ENCODE measurements at places on chromosomes 4 and X.
A peak's percentile ranks its signal among the peaks of the same experiment; 100 is the strongest.

DNA sequence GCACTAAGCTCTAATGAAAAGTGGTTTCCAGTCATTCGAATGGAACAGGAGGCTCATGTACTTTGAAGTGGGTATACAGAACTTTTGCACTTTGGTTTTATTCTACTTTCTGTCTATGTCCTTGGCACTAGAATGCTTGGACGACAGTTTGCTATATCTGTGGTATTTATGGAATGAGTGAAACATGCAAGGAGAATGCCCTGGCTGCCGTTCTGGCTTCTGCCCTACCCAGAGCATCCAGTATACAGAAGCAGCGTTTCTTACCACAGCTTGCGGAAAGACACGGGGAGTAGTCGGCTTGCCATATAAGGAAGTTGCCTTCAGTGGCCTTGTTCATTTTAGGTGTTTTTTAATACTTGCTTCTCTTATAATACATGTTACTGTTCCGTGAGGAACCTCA is 98.0 kb downstream of the TBL1X start:
- DNase-seq, result no peak

- DNase-seq, result no peak
These were observed 6.6 kb downstream of the TLL1 start for GRCh38 chr4:165879641-165880040.

DNA sequence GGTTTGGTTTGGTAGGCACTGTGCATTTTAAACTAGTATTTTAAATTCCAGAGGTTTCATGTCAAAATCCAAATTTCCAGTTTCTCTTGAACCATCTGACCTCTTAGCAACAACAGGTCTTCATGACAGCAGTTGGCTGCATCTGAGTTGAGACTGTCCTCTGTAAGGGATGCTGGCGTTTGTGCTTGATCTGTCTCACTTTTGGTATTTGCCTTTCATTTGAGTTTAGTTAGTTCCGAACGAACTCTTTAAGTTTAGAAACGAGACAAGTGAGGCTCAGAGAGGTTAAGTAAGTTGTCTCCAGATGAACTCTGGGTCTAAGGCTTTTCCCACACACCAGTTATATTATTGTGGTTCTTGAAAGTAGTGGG is 29.1 kb downstream of the SPARCL1 start:
- no peak for DNase-seq

DNA sequence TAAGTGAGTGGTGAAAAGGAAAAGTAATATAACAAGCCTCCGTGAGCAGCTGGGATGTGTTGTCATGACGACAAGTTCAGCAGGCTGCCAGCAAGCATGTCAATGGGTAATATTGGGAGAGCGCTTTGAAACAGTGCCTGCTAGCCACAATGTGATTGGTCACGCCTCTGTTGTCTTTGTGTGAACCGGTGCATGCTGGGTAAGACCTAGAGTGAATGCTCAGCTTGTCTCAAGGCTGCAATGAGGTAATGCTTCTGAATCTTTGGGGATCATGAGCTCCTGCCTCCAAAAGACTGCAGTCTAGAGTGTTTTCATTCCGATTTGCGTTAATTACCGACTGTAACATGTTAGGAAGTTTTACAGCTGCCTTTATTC is 54.9 kb downstream of the STOX2 start:
- no peak for DNase-seq

- DNase-seq, result no peak
These were observed 139.6 kb downstream of the UNC5C start for GRCh38 chr4:95409127-95409526.

- no peak for DNase-seq
These were observed 278.0 kb upstream of the BOD1L1 start for GRCh38 chr4:13905543-13905942.

DNA sequence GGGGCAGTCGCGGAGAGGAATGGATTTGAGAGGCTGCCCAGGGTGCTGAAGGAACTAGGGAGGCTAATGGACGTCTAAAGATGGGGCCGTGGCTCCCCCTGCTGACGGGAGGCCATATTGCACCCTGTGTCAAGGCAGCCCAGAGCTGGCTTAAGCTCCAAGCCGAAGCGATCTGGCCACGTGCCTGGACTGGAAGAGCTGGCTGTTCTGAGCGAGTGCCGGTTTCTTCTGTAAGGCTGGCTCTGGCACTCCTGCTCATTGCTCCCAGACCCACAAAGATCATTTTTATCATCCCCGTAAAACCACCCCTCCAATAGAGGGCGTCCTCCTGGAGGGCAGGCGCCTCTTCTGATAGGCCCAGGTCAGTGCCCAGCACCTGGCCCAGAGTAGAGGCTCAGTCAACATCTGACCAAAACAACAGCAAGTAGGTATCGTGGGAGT is 5.6 kb downstream of the PNCK start:
- DNase-seq, result peak; percentile 76

DNA sequence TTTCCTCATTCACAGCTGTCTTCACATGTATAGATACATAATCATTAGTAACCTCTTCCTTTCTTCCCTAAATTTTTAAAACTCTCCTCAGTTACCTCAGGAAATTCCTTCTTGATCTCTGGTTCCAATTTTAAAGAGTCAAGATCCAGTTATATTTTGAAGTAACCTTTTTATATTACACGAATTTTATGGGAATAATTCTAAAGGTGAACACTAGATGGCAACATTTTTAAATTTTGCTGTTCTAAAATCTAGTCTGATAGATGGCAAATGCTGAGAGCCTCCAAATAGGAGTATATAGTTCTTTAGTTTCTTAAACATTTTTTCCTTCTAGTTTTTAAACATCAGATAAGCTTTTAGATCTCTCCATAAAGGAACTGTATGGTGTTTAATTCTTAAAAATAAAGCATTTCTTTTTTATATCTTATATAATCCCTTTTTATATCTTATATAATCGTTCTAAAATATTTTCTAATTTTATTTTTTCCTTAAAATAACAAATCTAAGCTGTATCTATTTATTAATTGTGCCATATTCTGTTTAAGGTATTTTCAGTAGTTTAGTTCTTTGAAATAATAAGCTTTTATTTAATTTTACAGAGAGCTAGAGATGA is 37.9 kb upstream of the PAPSS1 start:
- peak; percentile 28 for DNase-seq

GRCh38 chr4:87575408-87575807 is 32.9 kb upstream of the DSPP start:
- DNase-seq, result no peak

DNA sequence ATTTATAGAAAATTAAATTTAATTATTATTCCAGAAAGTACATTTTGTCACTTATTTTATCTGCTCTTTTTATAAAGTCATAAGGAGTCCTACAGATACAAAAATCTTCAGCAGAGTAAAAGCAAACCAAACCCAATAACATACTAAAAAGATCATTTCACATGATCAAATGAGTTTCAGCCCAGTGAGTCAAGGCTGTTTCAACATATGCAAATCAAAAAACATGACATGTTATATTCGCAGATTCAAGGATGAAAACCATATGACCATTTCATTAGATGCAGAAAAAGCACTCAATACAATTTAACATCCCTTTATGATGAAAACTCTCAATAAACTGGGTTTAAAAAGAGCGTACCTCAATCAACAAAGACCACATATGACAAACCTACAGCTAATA is 214.3 kb downstream of the FAT4 start:
- no peak for DNase-seq

DNA sequence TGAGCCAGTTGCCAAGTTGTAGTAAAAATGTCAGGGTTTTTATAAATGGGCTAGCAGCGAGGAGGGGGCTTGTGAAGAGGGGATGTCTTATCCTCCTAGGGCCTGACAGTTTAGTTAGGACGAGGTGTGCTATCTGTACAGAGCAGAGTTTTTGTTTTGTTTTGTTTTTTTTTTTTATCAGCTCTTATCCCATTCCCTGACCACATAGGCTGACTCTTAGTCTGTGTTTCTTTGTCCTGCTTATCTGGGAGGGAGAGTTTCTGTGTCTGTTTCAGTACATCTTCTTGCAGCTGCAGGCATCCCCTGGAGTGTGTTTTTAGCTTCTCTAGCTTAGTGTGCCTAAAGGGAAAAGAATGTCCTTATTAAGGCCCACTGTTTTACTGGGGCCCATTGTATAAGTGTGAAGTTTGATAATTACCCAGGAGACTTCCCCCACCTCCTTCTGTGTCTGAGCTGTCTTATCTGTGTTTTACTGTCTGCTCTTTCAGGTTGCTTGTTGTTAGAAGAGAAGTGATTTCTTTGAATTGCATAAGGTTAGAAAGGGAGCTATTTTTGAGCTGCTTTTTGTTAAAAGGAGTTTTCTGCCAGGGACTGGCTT is 32.0 kb downstream of the PAGE2 start:
- DNase-seq, result no peak

DNA sequence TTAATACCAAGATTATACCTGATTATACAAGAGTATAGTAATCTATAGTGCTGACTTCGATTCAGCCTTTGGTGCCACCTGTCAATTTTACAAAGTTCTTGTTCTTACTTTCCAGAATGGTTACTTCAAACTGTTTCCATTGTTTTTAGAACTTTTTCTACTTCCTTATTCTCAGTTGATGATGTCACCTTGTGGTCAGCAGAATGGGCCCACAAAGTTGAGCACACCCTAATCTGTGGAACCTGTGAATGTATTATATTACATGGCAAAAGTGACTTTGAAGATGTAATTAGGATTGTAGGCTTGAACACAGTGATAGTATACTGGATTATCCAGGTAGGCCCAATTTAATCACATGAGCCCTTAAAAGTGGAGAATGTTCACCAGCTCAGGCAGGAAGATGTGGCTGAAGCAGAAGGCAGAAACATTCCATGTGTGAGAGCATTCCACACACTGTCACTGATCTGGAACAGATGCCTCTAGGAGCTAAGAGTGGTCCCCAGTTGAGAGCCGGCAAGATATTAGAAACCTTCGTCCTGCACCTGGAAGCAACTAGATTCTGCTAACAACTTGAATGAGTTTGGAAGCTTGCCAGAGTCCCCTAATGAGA is 6.3 kb upstream of the SGMS2 start:
- no peak for DNase-seq

- no peak for DNase-seq
These were observed 56.4 kb downstream of the PGRMC1 start for GRCh38 chrX:119292445-119292844.

GRCh38 chr4:72888331-72888730 is 181.2 kb downstream of the COX18 start:
- DNase-seq, result no peak

- no peak for DNase-seq
These were observed 995 bp downstream of the SMARCA5 start for GRCh38 chr4:143514497-143514896.

DNA sequence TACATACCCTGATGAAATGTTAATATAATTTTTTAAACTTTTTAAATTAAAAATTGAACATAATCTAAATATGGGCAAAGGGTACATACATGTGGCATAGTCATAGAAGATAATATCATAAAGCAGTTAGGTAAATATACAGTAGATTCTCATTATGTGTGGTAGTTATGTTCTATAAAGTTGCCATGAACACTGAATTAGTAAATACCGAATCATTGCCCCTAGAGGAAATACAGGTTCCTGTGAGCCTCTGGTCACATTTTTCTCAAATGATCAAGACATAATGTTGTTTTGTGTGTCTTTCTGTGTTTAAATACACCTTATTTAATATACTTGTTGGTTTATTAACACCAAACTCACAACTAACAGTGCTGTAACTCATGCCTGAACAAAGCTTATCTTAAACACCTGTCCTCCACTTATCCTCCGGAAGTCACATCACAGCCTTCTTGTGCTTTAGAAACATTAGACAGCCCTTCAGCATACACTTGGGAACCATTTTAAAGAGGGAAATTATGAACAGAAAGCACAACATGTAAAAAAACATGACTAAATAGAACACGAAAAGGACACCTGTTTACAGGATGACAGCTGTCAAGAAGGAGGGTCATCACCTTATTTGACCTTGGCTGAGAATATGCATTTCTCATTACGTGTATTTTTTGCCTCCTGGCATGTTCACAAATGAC is 169.4 kb upstream of the NAP1L5 start:
- no peak for DNase-seq

DNA sequence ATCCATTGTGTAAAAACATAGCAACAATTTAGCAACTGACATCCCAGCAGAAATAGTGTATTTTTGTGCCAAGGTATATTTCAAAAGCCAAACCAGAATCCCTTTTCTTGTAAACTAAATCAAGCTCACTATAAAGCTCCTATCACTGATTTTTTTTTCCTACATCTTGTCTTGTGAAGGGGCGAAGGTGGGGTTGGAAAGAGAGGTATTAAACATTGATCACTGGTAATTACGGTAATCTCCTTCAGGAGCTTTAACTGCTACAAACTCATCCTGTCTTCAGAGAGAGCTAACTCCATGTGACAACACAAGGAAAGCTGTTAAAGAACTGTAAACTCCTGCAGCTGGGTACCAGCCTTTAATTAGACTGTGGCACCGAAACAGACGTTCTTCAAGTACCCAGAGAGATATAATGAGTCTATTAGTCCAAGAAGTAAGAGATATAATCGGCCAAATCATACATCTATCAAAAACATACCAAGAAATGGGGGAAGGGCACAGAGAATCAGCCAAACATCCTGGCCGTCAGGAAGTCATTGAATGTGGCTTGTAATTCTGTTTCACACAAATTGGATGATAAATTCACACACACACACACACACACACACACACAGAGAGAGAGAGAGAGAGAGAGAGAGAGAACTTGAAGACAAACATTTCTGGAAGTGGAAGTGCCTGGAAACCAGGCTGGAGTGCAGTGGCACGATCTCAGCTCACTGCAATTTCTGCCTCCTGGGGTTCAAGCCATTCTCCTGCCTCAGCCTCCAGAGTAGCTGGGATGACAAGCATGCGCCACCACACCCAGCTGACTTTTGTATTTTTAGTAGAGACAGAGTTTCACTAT is 111.9 kb upstream of the PPARGC1A start:
- DNase-seq, result no peak

DNA sequence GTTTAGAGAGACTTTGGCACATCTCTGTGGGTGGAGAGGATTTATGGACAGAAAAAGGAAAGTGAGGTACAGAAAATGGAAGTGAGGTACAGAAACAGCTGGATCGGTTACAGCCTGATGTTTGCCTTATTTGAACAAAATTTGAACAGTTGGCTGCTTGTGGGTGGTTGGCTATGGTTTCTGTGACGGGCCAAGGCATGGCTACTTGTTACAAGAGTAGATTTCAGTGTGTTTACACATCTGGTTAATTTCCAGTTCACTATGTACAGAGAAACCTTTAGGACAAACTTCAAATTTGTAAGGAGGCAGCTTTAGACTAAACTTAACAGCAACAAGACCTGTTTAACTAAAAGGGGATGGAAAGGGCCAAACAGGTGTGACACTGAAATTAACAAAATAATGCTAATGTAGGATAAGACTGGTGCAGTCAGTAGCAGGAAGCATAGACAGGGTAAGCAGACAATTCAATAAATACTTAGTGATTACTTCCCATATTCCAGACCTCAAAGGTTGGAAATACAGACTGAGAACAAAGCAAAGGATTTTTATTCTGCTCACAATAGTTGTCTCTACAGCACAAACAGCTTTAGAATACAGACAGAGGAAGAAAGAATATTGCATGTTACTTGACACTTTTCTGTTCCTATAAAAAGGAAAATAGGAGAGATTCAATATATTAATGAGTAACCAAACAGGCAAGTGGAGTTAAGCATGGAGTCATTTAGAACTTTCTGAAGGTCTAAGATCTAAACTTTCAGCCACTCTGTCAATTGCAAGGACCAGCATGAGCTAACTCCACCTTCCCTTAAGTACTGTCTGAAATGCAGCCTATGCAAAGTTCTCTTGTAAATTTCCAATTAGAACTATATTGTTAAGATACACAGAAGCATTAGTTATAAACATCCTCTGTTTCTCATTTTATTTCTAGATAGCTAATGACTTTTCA is 294.4 kb upstream of the FAT4 start:
- DNase-seq, result no peak

Data from CD4-positive, alpha-beta T cell treated with Interleukin-2 at 100 ng/mL for 4 hours (primary cell).